ENCODE measurements at places on chromosomes 7 and 10.

GRCh38 chr10:5433182-5433581, 20.8 kb downstream of the NET1 start:
- no peak for DNase-seq

- DNase-seq = peak; percentile 64
Observed at GRCh38 chr10:78316451-78316931, 282.8 kb downstream of the RPS24 start.

- DNase-seq = no peak
Observed at GRCh38 chr7:90768301-90768700, 172.2 kb downstream of the CDK14 start.

DNA sequence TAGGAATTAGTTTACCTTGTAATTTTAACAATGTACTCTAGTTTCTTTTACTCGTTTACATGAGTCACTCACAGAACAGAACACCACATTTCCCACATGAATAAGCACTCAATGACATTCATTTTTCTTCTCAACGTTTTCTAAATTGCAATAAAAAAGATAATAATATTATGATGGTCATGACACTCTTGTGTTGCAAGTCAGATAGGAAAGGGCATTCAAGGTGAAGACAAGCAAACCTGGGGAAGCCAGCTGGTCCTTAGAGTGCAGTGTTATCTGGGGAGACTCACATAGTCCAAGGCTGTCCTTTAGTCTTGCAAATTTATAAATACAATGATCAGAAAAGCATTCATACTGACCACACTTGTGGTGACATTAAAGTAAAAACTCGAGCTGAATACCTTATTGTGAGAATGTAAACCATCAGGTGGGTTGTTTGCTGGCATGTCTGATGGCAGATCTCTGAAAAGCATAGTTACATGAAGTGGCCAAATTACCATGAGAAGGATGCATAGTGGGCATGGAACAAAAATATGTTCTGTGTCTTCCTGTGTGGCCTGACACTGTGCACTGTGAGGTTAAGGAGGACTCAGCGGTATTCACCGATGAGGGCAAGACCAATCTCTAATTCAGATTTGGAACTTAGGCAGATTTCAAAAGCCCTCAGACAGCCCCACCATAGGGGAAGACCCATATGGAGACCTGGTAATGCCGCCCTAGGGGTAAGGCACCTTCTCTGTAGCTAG, 158.9 kb upstream of the ASAH2 start:
- no peak for DNase-seq

DNA sequence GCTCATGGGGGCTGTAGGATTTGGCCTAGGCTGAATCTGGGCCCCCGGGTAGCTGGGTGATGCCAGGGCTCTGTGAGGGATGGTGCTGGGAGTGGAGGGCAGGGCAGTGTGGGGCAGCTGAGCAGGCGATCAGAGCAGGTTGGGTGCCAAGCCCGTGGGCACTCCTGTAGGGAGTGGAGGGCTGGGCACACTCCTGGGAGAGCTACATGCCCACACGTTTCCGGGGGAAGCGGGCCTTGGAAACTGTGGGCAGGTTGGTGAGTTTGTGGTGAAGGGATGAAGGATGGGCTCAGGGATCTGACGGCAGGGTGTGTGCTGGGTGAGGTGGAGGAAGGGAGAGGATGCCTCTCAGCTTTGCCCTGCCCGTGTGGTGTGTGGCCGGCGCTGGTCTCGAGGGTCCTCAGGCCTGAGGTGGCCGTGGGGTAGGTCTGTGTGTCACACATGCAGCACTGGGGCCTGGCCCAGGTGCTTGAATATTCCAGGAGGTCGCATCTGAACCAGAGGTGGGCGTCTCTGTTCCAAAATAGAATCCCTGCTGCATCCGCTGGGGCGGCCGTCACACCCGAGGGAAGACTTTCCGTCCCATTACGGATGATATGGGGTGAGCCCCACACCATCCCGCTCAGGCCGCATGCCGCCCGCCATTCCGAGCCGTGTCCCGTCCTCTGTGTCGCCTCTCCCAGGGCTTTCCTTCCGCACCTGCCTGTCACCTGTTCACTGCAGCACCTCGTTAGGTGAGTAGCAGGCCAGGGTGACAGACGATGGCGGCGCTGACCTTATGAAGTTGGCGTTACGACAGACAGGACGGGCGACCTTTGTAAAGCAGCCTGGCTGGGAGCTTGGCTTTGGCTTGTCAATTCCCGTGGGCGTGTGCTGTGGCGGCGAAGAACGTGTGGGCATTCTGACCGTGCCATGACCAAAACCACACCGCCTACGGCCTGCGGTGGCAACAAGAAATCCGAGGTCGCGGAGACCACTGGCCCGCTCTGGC, 143.6 kb downstream of the ACTR3B start:
- no peak for DNase-seq

- no peak for DNase-seq
Observed at GRCh38 chr10:110334061-110334656, 29.4 kb upstream of the SMNDC1 start.

Measured in fibroblast of skin of left quadriceps (primary cell).